ENCODE measurements at places on chromosomes 3 and 15. TPM values are rescaled to one million over a fixed set of nuclear protein-coding genes. Genes with fewer than 3 reads are reported as not detected.

DNA sequence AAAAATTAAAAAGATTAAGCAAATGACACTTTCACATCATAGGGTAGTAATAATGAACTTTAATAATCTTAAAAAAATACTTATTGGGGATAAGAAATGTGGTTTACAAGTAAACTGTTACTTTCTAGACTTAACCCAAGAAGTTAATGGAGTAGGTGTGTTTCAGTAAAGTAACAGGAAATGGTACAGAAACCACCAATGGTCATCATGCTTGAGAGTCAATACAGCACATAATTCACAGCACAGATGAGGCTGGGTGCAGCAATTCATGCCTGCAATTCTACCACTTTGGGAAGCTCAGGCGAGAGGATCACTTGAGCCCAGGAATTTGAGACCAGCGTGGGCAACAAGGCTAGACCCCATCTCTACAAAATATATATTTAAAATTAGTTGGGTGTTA, 11.5 kb upstream of the USP50 start:
- no peaks in the 10 kb centered on the region for H3K36me3 ChIP-seq
- H3K27me3 ChIP-seq = no peaks in the 10 kb centered on the region
- no peak for DNase-seq
- no peaks in the 10 kb centered on the region for H3K4me1 ChIP-seq
- H3K4me3 ChIP-seq = no peak overlapping the region

GRCh38 chr3:19934098-19934566, at the start of gene EFHB:
TSS of gene EFHB (minus strand) at chr3:19934217. CDS start at chr3:19934018, 199 bp downstream.
- DNase-seq = no peak
- no peak within 1 kb of the TSS for H3K4me3 ChIP-seq
- no peaks in the 10 kb centered on the region for H3K4me1 ChIP-seq
- no peaks in the 10 kb centered on the region for H3K36me3 ChIP-seq
- no peaks in the 10 kb centered on the region for H3K27me3 ChIP-seq

DNA sequence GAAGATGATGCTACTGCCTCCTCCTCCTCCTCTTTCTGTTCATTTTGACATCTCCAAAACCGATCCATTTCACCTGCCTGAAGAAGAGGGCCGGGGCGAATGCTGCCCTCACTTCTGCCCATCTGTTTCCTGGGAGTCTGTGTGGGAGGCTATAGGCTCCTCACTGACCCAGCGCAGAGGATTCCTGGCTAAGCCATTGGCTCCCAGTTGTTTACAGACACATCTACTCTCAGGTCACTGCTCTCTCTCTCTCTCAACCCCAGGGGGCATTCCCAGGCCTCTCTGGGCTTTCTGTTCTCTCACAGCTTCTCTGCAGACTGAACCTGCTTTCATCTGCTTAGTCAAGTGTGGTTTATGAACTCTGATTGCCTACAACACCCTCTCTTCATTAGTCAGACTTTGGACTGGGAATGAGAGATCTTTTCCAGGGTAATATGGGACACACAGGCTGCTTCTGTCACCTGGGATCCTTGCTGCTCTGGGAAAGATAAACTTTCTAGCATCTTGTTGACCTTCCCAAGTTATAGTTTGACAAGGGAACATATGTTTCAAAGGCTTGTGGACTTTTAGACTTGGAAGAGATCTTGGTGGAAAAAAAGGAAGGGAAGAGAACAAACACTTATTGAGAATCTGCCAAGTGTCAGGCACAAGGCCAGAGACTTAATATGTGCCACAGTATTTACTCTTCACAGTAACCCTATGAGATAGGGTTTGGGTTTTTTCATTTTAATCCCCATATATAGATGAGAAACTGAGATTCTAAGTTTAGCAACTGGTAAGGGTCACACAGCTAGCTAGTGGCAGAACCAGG, 30.2 kb upstream of the USP3 start:
- H3K4me3 ChIP-seq = no peak overlapping the region
- no peaks in the 10 kb centered on the region for H3K36me3 ChIP-seq
- DNase-seq = peak; percentile 86

GRCh38 chr15:27743638-27744037, 355.5 kb downstream of the OCA2 start:
- H3K36me3 ChIP-seq = no peaks in the 10 kb centered on the region
- no peak overlapping the region for H3K27ac ChIP-seq
- H3K4me3 ChIP-seq = no peak overlapping the region
- DNase-seq = no peak
- no peaks in the 10 kb centered on the region for H3K27me3 ChIP-seq

- no peak overlapping the region for H3K27ac ChIP-seq
- DNase-seq = no peak
- peaks cover 2% of the 10 kb centered on the region for H3K4me1 ChIP-seq
- H3K4me3 ChIP-seq = no peak overlapping the region
- no peaks in the 10 kb centered on the region for H3K27me3 ChIP-seq
Observed at GRCh38 chr15:65176056-65176455, 9.1 kb downstream of the CLPX start.

- peak within 1 kb of the TSS; percentile 94 for H3K4me3 ChIP-seq
- no peaks in the 10 kb centered on the region for H3K36me3 ChIP-seq
- no peaks in the 10 kb centered on the region for H3K27me3 ChIP-seq
- peak; percentile 88 for DNase-seq
Observed at GRCh38 chr3:69013253-69014021, at the start of gene EOGT. TSS of gene EOGT (minus strand) at chr3:69013684. CDS start at chr3:69009846, 3,838 bp downstream.

DNA sequence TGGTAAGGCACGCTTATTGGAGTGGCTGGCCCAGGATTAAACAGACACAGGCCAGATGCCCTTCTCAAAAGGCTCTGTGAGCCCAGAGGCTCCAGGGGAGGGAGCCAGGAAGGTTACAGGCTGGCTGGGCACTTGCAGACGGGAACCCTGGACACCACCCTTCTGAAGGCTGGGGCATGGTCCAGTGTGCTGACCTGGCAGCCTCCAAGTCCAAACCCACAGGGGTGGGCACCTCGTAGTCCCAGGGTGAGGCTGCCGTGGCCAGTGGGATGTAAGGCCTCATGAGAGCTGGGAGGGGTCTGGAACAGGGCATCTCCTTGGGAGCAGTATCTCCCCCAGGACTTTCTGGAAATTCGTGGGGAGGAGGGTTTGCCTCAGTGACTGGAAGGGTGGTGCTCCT, 19.6 kb downstream of the EFCC1 start:
- H3K4me1 ChIP-seq = no peaks in the 10 kb centered on the region
- no peaks in the 10 kb centered on the region for H3K27me3 ChIP-seq
- DNase-seq = no peak
- no peaks in the 10 kb centered on the region for H3K36me3 ChIP-seq

DNA sequence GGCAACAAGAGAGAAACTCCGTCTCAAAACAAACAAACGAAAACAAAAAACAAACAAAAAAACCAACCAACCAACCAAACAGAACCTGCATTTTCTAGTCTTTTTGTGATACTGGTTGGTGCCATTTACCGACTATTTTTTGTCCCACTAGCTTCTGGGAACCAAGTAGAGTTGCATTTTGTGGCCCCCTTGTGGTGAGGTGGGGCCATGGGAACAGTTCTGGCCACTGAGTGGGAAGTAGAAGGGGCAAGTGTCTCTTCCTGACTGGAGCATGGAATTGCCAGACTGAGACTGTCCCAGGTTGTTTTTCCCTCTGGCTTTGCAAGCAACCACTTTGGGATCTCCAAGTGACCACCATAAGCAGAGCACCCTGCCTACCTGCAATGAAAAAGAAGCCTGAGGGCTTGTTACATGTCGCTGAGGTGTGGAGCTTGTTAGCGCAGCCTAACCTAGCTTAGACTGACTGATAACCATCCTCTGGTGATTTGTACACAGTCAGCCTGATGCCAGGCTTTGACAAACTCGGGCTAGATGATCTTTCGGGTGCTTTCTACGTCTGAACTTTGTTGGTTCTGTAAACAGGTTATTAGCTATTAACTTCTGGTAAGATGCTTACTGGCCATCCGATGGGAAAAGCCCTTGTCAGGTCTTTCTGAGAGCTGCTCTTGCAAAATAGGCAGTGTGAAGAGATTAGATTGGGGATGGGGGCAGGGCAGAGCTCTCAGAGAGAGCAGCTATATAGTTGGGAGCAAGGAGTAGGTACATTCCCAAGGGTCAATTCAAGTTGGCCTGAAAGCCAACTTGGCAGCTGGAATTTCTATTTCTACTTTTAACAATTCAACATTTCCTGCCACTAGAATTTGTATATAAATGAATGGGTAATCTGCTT, 172.2 kb downstream of the SSR3 start:
- no peaks in the 10 kb centered on the region for H3K4me1 ChIP-seq
- no peaks in the 10 kb centered on the region for H3K36me3 ChIP-seq
- DNase-seq = no peak
- no peak overlapping the region for H3K4me3 ChIP-seq
- H3K27me3 ChIP-seq = no peaks in the 10 kb centered on the region

DNA sequence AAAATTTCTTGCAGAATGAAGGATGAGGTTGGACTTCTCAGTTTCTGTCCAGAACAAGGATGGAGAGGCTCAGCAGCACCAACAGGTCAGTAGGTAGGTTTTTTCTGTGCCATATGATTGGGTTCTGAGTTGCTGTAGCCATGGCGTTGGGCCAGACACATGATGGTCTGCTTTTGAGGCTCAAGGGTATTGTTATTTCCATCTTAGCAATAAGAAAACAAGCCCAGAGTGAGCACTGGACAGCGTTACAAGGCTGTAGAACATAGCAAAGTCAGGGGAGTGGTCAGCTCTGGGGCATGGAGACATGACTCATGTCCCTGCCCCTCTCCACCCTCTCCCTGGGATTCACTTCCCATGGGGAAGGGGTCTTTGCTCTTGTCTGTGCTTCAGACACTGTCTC, 137.6 kb upstream of the TOPAZ1 start:
- H3K27me3 ChIP-seq = no peaks in the 10 kb centered on the region
- H3K36me3 ChIP-seq = no peaks in the 10 kb centered on the region
- no peak overlapping the region for H3K27ac ChIP-seq

- no peaks in the 10 kb centered on the region for H3K36me3 ChIP-seq
- DNase-seq = no peak
- no peak overlapping the region for H3K27ac ChIP-seq
- no peak overlapping the region for H3K4me3 ChIP-seq
- no peaks in the 10 kb centered on the region for H3K4me1 ChIP-seq
- H3K27me3 ChIP-seq = no peaks in the 10 kb centered on the region
Observed at GRCh38 chr15:48175126-48175525, 3.0 kb downstream of the MYEF2 start.

CCDC54 gene
- not detected for total RNA-seq

LOXL1 gene
- 22.5 TPM for total RNA-seq

AMIGO3 gene
- 1.4 TPM for total RNA-seq

PODXL2 gene
- total RNA-seq = 63.9 TPM

NGRN gene
- 102 TPM for total RNA-seq

PLA2G4F gene
- 16.0 TPM for total RNA-seq

ACVR2B gene
- total RNA-seq = 5.8 TPM

WDR72 gene
- 0.64 TPM for total RNA-seq
